Stimulated activated CD4-positive, alpha-beta T cell treated with anti-CD3 and anti-CD28 coated beads, Interleukin-1b, Interleukin-23, amount 100 ng/mL, for 1 hour (primary cell): ENCODE measurements at places on chromosomes 2 and 18.

GRCh38 chr18:33928231-33928630, 296.5 kb downstream of the NOL4 start:
- no peak for DNase-seq

DNA sequence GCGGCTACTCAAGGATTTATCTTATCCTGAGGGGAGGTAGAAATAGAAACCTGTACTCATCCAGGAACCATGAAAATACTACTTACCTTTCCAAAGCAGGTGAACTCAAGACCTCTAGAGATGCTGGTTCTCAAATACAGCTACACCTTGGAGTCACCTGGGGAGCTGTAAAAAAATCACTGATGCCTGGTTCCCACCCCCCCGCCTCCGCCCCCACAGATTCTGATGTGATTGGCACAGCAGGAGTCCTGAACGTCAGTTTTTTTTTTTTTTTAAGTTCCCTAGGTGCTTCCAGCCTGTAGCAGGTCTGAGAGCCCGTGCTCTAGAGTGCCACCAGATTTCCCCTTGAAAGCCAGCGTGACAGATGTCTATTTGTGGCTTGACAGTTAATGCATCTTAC, 113.6 kb downstream of the MRO start:
- no peak for DNase-seq

DNA sequence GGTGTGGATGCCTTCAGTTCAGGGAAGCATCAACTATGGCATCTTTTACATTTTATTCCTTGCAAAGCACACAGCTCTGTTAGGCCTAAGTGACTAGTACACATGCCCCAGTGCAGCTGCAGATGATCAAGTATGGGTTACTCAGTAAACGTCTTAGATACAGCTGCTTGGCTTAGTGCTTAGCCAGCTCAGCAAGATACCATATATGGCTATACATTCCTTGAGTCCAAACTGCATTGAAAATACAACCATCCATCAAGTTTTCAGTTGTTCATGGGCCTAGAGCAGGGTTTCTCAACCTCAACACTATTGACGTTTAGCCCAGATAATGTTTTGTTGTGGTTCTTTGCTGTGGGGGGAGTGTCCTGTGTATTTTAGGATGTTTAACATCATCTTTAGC, 769.9 kb downstream of the TSN start:
- DNase-seq, result no peak

DNA sequence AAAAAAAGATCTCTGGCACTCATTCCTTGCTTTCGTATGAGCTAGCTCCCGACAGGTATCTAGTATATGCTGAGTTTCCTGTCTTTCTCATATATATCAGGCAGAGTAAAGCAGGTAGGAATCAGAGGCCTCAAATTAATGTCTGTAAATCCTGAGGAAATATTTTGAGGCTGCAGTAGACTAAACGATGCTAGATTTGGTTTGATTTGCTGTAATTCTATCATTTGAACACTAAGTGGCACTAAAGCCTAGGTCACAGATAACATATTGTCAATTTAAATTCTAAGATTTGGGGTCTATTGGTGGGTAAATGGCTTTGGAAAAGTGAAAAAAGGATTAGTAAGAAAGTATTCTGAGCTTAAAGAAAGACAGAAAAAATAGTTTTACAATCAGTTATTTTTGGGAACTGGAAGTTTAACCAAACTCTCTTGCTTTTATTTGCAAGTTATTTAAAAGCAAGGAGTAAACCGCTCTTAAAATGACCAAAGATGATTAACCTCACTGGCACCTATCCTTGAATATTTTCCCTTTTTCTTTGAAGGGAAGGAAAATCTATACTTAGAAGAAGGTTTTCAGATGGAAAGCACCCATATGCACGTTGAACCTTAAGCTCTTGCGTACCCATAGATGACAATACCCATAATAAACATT, 37.6 kb upstream of the SLC4A10 start:
- DNase-seq, result no peak

- DNase-seq, result no peak
Observed at GRCh38 chr2:205386109-205386508, 296.2 kb upstream of the NRP2 start.

DNA sequence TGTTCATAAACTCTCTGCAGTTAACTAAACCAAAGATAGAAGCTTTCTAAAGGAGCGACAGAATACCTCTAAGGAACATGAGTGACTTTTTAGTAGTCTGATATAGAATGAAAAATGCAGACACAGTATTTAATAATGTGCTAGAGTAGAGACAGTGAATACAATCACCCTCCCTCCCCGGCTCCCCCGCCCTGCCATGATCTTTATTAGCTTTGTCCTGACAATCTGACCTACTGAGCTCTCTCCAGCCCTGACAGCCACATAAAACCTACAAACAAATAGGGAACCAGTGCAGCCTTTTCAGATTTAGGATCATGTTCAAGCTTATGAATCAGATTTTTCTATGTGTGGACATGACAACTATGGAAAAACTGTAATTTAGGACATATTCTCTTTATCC, 777.6 kb upstream of the FANCL start:
- no peak for DNase-seq

DNA sequence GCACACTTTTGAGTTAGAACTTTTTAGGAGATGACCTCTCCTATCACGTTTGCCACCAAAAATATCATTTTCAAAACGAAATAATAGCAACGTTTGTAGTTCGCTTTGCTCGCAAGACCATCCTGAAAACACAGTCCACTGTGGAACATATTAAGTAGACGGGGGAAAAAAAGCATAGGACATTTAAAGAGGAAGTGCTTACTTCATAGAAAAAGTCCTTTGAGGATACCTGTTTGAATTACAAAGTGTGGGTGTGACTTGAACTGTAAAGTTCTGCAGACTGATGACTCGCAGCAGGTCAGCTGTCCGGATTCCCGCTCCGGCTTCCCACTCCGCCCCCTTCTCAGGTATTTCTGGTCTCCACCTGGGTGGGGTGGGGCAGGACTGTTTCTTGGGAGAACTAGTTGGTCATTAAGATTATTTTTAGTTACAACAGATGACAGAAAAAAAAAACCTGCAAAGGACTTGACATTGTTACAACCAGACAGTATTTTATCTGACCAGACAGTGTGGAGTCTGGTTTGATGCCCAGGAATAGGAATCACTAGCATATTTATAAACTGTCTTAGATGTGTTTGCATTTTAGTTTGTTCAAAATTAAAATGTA, 13.3 kb downstream of the CNOT11 start:
- DNase-seq, result no peak

DNA sequence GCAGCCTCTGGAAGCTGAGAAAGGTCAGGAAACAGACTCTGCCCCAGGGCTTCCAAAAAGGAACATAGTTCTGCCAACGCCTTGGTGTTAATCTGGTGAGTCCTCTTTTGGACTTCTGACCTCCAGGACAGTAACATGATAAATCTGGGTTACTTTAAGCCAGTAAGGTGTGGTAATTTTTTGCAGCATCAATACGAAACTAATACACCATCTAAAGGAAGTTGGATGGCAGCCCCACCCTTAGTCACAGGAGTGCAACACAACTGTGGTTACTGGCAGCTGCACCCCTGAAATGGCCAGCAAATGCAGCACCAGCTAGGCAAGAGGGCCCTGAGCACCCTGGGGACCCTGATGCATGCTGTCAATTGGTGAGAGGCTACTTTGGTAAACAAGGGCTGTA, 25.8 kb downstream of the CREG2 start:
- no peak for DNase-seq

- no peak for DNase-seq
Observed at GRCh38 chr18:11909591-11910026, 1.5 kb upstream of the MPPE1 start.
